ENCODE measurements at places on chromosomes 5 and 9. TPM values are rescaled to one million over a fixed set of nuclear protein-coding genes. Genes with fewer than 3 reads are reported as not detected.

DNA sequence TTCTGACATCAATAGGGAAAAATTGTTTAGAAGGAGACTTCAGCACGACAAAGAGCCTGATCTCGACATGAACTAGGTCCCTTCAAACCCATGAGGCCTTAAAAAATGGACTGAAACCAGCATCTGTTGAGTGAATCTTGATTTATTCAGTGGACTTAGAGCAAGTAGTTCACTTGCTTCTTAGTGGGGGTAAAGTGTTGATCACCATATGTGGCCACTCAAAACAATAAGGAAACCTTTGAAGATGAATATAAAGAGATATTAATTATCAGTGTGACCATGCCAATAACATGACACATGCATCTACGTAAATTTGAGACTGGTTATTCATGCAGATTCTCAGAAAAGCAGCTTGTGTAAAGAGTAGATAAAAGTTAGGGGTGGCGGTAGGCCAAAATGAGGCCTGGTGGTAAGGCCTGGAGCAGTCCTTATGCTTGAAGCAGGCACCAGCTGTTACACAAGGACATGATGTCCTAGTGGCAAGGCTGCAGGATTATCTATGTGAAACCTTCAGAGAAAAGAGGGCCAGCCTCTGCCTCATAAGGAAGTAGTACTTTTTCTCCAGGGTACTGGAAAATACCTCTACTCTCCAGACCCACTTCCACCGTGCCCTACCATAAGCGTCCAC lies 61.3 kb downstream of the S1PR3 start:
- DNase-seq = no peak

DNA sequence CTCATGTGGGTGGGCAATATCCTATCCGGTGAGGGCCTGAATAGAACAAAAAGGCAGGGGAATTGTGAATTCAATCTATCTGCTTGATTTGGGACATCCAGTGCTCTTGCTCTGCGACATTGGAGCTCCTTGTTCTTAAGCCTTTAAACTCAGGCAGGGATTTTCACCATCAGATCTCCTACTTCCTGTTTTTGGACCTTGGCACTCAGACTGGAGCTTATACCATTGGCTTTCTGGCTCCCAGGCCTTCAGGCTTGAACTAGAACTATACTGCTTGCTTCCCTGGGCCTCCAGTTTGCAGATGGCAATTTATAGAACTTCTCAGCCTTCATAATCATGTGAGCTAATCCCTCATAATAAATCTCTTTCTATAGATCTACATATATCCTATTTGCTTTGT lies 134.3 kb upstream of the CLINT1 start:
- DNase-seq = no peak

- DNase-seq = no peak
These were observed 32.7 kb upstream of the ADAMTSL1 start for GRCh38 chr9:18441261-18441660.

PCDH12 gene
- 0.95 TPM for polyA plus RNA-seq

GRCh38 chr5:16561660-16562059 lies 55.1 kb downstream of the RETREG1 start:
- DNase-seq = no peak

LECT2 gene
- polyA plus RNA-seq = not detected

DNA sequence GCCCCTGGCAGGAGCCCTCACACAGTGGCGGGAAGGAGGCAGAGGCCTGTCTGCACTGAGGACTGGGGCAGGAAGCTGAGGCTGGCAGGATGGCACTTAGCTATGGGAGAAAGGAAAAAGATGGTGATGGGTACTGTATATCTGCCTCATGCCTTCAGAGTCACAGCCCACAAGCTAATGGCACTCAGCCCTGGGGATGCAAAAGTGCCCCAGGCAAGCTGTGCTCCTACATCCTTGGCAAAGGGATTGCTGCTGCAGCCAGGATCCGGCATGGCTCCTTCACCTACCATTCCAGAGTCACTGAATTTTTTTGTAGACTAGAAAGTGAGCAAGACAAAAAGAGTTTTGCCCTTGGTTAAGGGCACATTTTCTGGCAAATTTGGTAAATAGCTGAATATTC lies 8.7 kb downstream of the ACSL6 start:
- peak; percentile 20 for DNase-seq

DNA sequence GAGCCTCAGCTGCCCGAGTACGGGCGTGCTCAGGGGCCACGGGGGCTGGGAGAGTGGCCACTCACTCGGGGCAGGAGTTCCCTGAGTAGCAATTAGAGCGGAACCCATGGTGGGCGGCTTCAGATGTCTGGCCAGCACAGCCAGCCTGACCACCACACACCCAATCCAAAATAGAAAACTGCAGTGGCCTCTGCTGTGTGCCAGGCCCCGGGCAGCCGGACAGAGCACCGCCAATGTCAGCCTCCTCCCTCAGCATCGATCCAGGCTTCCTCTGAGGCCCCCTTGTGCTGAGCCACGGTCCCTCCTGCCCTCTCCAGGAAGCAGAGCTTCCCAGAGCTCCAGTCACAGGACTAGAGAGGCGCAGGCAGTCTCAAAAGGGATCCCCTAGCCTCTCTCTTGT lies 2.7 kb downstream of the ADAMTS2 start:
- peak; percentile 77 for DNase-seq

- no peak for DNase-seq
These were observed 2.0 kb upstream of the AJM1 start for GRCh38 chr9:136840140-136840876.

DNA sequence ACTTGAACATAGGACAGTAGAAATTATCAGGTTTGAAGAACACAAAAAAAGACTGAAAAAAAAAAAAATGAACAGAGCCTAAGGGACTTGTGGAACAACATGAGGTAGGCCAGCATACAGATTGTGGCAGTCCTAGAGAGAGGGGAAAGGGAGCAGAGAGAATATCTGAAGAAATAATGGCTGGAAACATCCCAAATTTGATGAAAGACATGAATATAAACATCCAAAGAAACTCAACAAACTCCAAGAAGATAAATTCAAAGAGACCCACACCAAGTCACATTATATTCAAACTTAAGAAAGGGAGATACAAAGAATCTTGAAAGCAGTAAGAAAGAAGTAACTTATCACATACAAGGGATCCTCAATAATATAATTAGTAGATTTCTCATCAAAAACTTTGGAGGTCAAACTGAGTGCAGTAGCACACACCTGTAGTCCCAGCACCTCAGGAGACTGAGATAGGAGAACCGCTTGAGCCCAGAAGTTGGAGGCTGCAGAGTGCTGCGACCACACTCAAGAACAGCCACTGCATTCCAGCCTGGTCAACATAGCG lies 9.1 kb downstream of the PLAA start:
- DNase-seq = no peak

C9orf50 gene
- polyA plus RNA-seq = not detected

ALDH7A1 gene
- 43.8 TPM for polyA plus RNA-seq

KCNV2 gene
- polyA plus RNA-seq = not detected

- no peak for DNase-seq
These were observed 42.2 kb downstream of the SECISBP2 start for GRCh38 chr9:89360465-89360864.

MLANA gene
- 0.25 TPM for polyA plus RNA-seq

- DNase-seq = no peak
These were observed 33.6 kb upstream of the SHC3 start for GRCh38 chr9:89212171-89212570.

Measured in aorta (tissue), 5 donors.